Fibroblast of skin of left biceps (primary cell): ENCODE measurements at places on chromosomes 7 and 10.

- DNase-seq = no peak
These were observed 5.5 kb downstream of the CCL24 start for GRCh38 chr7:75808106-75808505.

DNA sequence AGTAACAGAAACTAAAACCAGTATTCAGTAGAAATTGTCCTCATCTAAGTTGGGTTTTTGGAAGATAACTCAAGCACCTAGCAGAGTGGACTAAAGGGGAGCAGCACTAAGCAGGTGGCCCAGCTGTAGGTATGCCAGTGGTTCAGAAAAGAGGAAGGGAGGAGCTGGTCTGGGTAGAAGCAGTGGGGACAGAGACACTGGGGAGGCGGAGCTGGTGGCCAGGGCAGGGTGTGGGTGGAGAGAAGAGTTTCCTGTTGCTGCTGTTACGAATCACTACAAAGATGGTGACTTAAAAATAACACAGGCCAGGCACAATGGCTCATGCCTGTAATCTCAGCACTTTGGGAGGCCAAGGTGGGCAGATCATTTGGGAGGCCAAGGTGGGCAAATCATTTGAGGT lies 136.2 kb downstream of the WDR11 start:
- no peak for DNase-seq

DNA sequence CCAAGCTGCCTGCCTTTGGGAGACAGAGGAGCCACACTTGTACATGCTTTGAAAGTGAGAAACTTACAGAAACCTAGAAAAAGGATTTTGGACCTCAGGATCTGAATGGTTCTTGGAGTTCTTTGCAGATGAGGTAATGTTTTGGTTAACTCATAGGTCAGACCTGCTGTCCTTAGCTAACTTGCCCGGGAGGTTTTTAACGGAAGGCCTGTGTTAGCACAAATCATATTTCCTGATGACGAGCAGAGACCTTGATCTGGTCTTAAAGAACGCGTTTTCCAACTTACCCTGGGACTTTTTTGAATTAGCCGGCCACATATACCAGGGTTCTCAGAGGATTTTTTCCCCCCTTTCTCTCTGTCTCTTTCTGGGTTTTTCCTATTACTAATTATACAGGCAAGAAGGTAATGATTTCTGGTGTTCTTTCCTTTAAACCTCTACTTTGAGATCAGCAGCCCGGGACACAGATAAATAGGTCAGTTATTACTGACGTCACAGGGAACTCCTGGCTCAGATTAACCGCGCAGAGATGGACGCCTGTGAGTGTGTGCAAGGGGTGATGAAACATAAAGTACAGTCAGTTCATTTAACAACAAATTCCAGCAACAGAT lies 101.7 kb upstream of the KLF6 start:
- no peak for DNase-seq

DNA sequence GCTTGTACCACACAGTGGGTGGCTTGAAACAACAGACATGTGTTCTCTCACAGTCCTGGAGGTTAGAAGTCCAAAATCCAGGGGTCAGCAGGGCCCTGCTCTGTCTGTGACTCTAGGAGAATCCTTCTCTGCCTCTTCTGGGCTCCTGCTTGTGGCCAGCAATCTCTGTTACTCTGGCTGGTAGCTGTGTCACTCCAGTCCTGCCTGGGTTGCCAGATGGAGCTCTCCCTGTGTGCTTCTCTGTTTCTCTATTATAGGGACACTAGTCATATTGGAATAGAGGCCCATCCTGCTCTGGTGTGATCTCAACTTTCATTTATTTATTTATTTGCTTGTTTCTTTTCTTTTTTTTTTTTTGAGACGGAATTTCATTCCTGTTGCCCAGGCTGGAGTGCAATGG lies 276.6 kb upstream of the GALNT17 start:
- no peak for DNase-seq

- DNase-seq = no peak
These were observed 325.5 kb upstream of the C7orf33 start for GRCh38 chr7:148264933-148265557.

DNA sequence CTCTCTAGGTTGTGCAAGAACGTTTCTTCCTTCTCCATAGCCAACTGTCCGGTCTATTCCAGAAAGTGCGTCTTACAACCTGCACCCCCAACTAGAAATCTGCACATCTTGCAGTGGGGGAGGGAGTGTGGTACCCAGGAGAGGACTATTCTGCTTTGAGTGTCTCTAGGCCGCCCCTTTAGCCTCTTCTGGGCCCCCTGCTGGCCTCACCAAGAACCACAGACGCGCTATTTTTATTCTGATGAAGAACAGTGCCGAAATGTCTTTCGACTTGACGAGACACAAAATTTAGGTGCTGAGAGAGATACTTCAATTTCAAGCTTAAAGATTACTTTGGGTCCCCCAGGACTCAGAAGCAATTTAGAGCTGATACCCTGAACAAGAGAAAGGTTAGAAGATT lies 1.0 kb downstream of the CNPY1 start:
- no peak for DNase-seq

- DNase-seq = no peak
These were observed 8.4 kb downstream of the MRPL43 start for GRCh38 chr10:100978901-100979195.

DNA sequence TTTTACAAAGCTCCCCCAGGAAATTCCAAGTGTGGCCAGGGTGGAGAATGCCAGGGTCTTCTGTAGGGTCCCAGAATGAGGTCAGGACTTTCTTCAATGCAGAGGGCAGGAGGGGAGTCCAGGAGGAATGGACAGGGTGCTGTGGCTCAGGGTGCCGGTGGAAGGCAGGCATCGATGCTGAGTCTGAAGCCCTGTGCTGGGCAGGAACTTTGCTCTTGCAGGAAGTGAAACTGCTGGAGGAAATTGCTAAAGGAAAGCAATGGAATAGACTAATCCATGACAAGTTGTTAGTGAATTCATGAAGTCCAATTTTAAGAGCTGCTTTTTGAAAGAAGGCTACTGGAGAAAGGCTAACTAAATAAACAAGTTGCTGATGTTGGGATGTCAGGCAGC lies 14.8 kb downstream of the PTPRE start:
- DNase-seq = no peak

DNA sequence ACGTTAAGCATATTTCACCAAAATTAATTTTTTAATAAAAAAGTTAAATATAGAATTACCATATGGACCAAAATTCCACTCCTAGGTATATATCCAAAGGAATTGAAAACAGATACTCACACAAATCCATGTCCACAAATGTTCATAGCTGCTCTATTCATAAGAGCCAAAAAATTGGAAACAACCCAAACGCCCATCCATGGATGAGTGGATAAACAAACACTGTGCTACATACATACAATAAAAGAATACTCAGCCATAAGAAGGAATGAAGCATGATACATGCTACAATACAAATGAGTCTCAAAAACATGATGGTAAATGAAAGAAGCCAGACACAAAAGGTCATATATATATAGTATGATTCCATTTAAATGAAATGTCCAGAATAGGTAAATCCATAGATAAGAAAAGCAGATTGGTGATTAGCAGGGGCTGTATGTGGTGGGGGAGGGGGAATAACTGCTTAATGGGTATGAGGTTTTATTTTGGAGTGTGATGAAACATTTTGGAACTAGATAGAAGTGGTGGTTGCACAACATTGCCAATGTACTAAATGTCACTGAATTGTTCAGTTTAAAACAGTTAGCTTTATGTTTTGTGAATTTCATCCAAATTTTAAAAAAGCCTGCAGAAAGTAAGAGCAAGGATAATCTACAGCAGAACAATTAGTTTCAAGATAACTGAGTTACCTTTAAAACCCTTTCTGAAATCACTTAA lies 101.2 kb upstream of the EFCAB10 start:
- no peak for DNase-seq

- DNase-seq = no peak
These were observed 81.5 kb downstream of the CCNY start for GRCh38 chr10:35417795-35418194.

GRCh38 chr7:111860248-111860647 lies 298.0 kb upstream of the IMMP2L start:
- DNase-seq = no peak

DNA sequence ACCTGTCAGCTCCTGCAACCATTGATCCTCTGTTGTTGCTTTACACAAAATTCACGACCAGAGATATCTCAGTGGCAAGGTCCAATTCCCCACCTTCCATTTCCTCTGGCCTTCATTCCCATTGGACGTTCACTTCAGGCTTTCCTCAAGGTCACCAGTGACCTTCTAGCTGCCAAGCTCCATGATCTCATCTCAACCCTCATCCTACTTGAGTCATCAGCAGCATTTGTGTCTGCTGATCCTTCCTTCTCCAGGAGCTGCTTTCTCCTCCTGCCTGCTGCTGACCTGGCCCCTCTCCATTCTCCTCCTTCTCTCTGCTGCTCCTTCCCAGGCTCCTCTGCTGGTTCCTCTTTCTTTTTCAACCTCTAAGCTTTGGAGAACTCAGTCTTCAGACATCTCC lies 66.2 kb upstream of the C10orf90 start:
- no peak for DNase-seq

DNA sequence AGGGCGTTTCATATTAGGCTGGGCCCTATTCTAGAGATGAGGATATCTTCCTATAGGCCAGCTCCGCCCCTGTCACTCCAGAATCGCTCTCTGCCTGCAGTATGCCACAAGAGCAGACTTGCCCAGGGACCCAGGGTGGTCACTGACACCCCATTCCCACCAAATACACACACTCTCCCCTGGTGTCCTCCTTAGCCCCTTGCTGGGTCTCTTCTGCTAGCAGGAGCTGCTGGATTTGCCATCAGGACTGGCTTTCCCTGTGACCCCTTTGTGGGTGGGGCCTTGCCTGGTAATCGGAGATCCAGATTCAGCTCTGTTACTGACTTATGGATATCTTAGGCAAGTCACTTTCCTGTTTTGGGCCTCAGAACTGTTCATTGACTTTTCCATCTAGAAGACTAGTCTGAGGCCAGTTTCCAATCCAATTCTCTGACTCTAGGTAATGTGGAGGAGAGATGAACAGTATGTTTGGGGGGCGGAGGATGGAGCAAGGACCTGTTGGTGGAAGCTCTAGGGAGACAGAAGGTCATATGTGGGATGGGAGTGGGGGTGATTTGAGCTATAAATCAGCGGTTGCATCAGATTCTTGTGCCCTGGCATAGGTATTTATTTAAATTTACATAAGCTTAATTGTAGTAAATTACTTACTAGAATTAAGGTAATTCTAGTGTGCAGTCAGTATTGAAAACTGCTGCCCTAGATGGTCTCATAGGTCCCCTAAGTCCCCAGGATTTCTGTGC lies 1.6 kb downstream of the TSPAN15 start:
- DNase-seq = no peak

- DNase-seq = no peak
These were observed 816.2 kb downstream of the NRG3 start for GRCh38 chr10:82691211-82691610.

- DNase-seq = no peak
These were observed 550.7 kb upstream of the MGMT start for GRCh38 chr10:128916383-128916782.

DNA sequence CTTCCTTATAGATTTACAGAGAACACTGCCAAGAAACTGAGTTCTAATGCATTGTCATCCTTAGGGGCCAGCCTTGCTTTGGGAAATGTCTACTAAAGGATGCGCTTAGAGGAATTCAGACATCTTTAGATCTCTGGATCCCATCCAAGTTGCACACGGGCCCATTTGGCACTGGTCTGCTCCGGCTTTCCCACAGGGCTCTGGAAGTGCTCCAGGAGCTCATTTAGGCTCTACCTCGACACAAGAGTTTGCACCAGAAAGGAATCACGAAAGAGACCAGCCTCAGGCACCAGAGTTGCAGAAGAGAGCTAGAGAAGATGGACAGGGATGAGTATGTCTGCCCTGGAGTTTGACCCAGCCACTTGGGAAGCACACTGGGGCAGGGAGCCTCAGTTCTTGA lies 150.1 kb upstream of the TMEM72 start:
- peak; percentile 45 for DNase-seq

- DNase-seq = no peak
These were observed 27.4 kb downstream of the NACAD start for GRCh38 chr7:45061352-45061751.

GRCh38 chr7:128437426-128438332 lies 18.0 kb upstream of the HILPDA start:
- DNase-seq = no peak

- DNase-seq = peak; percentile 81
These were observed 373.5 kb downstream of the RPS24 start for GRCh38 chr10:78407009-78407711.

GRCh38 chr10:125479059-125479458 lies 203.9 kb downstream of the TEX36 start:
- DNase-seq = no peak

- no peak for DNase-seq
These were observed 271.3 kb downstream of the TYW1 start for GRCh38 chr7:67267914-67268313.

GRCh38 chr7:38317515-38317914 lies 44.1 kb upstream of the TARP start:
- DNase-seq = no peak

DNA sequence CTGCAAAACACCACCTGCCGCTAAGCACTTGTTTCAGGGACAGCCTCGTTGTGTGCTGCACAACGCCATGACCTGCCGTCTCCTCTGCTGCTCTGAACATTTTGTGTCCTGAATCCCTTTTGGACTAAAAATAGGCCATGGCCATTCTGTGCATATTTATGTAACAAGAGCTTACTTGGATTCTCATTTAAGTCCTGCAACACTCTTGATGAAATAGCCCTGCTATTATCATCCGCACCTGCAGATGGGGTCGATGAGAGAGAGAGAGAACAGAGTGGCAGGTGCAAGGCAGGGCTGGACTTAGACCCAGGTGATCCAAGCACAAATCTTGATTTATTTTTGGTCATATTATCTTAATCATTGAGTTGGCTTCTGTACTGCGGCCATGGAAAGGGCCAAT lies 121.2 kb upstream of the PRKCQ start:
- DNase-seq = no peak

GRCh38 chr7:19117870-19118608 lies 603 bp upstream of the TWIST1 start:
- DNase-seq = no peak

DNA sequence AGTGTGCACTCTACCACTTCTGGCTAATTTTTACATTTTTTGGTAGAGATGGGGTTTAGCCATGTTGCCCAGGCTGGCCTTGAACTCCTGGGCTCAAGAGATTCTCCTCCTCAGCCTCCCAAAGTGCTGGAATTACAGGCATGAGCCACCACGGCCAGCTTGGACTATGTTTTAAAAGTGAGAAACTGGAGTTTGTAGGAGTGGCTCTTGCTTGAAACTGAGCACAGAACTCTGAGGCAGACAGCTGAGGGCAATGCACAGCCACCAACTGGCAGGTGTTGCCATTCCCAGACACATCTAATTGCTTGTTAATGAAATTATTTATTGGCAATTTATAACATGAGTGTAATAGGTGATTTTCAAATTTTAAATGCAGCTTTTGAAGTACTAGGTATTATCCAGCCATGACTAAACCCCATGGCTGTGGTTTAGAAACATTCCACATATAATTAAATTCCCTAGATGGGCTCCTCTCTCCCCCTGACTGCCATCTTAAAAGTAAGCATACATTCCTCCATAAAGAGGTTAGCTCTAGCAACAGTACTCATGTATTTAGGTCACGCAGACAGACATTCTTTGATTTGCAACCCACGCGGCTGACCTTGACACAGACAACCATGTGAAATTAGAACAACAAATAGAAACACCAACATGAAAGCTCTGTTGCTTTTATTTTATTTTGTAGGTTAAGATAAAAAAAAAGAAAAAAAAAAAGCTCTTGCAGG lies 19.8 kb downstream of the PANK1 start:
- peak; percentile 20 for DNase-seq

- peak; percentile 44 for DNase-seq
These were observed 76.4 kb downstream of the FAM107B start for GRCh38 chr10:14698111-14698828.

- DNase-seq = no peak
These were observed 7.9 kb upstream of the TSPAN15 start for GRCh38 chr10:69443354-69443753.

- no peak for DNase-seq
These were observed 5.4 kb upstream of the GLI3 start for GRCh38 chr7:42242381-42242780.
